Stomach (tissue), 19 donors: ENCODE measurements at places on chromosomes 13 and 19. TPM values are rescaled to one million over a fixed set of nuclear protein-coding genes. Genes with fewer than 3 reads are reported as not detected.
A peak's percentile ranks its signal among the peaks of the same experiment; 100 is the strongest.

Gene ZNF540
- 2.6 TPM for total RNA-seq

- DNase-seq: no peak
These were observed 107.6 kb downstream of the PIBF1 start for GRCh38 chr13:72889495-72889894.

GRCh38 chr13:68550330-68550729, 1320.2 kb upstream of the PCDH9 start:
- no peak for DNase-seq

GRCh38 chr13:84029396-84029795, 147.1 kb upstream of the SLITRK1 start:
- no peak for DNase-seq

DNA sequence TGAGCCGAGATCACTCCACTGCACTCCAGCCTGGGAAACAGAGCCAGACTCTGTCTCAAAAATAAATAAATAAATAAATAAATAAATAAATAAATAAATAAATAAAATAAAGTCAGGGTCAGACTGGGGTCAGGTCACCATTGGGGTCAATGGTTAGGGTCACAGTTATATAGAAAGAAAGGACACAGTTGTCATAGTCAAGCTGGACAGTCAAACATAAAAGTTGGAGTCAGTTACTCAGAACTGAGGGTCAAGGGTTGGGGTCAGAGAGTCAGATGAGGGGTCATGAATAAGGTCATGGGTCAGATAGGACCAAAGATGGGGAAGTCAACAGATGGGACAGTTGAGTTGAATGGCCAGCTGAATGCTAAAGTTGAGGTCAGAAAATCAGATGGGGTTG, 16.7 kb upstream of the EPOR start:
- DNase-seq: no peak

DNA sequence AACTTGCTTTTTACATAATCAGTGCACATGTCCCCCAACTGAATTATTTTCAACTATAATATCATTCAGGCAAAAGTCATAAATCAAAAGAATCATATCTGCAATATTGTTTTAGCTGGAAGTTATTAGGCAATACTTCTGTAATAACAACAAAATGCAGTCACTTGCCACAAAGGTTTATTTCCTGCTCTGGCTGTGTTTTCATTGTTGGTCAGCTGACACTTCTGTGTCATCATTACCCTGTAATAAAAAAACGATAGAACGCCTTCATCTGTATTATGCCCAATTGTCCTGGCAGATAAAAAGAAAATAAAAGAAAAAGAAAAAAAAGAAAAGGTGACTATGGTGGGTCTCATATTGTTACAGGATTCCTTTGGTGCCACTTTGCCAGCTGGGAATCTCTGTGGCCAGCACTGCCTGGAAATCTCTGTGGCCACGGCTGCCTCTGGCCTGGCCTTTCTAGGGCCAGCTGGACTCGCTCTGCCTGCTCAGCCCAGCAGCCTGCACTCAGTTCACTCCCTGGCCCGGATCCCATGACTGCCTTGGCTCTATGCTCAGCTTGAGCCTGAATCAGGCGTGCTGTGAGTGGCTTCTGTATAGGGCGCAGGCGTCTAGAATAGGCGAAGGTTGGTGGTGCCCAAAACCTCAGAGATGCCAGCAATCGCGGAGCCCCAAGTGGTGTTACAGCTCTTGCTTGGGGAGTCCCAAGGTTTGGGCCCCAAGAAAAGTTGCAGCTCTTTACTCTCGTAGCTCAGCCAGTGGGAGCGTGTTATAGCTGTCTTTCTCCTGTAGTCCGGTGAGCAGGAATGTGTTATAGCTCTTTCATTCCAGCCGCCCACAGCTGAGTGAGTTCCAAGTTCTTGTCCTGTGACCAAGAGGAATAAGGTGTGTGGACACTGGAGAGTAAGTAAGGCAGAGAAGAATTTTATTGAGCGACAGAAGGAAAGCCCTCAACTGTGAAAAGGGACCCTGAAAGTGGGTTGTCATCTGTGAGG, 1227.1 kb downstream of the SLITRK1 start:
- DNase-seq: no peak

DNA sequence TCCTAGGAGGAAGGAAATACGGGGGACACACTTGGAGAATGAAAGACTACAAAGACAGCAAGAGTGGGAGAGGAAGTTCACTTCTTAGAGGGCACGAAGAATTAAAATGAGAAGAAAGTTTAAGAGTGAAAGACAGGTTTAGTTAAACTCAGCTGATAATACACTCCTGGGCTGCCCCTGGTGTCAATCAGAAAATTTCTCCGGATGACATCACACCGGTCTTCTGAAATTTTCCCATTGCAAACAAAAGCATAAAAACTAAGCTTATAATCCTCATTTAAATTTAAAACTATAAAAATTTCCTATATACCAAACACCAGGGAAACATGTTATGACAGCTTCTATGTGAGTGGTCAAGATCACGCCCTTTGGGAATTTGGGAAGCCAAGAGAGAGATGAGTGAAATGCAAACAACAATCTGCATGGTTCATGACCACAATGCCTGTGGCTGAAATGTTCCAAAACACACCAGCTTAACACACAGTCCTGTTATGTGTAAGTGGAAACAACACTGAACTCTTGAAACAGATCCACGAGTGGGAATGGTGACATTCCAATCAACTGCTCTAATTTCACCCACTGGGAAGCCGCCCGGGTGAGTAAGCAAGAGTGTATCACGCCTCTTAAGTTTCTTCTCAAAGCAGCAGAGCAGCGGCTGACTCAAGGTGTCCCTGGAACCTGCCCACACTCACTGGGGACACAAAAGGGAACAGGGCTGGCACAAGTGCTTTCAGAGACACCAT, 49.0 kb downstream of the BRD4 start:
- no peak for DNase-seq

- no peak for DNase-seq
These were observed 24.2 kb downstream of the ZNF607 start for GRCh38 chr19:37695144-37695899.

DNA sequence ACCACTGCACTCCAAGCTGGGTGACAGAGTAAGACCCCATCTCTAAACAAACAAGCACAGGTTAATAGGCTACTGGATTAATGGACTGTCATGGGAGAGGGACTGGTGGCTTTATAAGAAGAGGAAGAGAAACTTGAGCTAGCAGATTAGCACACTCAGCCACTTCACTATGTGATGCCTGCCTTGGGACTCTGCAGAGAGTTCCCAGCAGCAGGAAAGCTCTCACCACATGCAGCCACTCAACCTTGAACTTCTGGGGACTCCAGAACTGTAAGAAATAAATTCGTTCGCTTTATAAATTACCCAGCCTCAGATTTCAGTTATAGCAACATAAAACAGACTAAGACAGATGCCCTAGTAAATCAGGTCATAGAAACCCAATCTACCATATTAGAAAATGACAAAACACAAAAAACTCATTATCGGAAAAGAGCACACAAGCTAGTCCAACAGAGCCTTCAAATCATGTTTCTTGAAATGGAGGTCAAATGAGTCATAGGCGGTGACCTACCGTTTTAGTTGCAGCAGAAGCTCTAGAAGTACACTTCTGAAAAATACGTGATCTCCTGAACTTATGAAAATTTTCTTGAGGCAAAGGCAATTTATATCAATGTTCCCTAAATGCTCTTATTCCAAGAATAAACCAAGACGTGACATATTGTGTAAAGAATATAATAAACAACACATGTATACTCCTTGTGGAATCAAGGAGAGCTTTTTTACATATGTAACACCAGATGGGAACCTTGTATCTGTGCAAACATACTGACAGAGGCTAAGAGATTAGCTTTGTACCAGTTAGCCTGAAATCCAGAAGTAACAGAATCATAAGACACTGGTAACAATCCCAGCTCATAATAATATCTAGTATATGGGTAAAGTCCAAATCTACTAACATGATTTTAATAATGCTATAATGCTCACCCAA, 340.9 kb upstream of the SGCG start:
- no peak for DNase-seq

Gene SLC7A1
- total RNA-seq: 29.0 TPM

DNA sequence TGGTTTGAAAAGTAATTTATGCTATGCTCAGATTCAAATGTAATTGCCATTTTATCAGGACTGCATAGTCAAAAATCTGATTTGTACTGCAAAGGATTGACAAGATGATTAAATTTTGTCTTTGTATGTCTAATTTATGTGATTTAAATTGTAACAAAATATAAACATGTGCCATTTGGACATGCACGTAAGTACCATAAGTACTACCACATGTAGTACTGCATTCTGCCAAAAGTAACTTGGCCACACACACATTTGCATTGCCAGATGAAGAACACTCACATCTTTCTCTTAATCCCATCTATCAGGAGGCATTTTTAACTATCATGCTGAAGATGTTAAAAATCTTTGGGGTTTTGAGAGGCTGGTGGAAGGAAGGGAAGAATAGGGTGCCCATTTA, 133.3 kb downstream of the KLF12 start:
- DNase-seq: no peak

- DNase-seq: no peak
These were observed 1.8 kb upstream of the LTBP4 start for GRCh38 chr19:40599331-40599901.

GRCh38 chr13:49112782-49113525, 107.2 kb upstream of the MLNR start:
- DNase-seq: no peak

Gene EPS8L1
- 303 TPM for total RNA-seq

DNA sequence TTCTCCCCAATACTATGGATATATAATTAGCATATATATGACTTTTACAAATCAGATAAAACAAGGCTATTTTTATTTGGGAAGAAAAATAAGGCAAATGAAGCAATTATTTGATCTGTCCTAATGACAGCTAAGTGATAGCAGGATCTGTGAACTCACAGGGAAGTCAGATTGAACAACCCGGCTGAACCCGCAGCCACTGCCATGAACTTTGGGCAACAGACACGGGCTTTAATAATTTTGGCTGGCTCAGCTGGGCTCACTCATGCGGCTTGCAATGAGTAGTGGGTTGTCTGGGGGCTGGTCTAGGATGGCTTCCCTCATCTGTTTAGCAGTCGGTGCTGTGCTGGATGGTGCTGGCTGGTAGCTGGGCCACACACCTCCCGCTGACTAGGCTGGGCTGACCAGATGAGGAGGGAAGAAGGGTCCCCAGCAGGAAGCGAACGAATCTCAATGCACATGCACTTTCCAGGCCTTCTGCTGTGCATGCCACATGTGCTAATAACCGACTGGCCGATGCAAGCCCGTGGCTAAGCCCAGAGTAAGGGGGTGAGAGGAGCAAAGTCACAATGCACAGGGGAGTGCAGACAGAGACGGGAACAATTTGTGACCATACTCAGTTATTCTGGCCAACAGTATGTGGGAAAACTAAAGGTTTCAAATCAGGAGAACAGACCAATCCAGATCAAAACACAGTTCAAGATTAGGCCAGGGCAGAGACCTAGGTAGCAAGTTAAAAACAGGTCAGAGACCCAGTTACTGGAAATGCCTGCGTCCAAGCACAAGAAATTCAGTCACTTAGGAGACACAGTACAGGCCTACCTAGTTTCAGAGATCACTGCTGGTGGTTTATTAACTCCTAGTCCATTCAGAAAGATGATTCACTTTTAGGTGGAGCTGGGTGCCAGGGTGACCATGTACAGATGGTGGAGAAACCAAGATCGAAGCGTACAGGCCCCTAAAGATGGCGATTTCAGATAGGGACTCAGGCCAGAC, 22.3 kb downstream of the CRYL1 start:
- no peak for DNase-seq

GRCh38 chr13:113664751-113665596, 2.0 kb upstream of the GRK1 start:
- DNase-seq: peak; percentile 80

DNA sequence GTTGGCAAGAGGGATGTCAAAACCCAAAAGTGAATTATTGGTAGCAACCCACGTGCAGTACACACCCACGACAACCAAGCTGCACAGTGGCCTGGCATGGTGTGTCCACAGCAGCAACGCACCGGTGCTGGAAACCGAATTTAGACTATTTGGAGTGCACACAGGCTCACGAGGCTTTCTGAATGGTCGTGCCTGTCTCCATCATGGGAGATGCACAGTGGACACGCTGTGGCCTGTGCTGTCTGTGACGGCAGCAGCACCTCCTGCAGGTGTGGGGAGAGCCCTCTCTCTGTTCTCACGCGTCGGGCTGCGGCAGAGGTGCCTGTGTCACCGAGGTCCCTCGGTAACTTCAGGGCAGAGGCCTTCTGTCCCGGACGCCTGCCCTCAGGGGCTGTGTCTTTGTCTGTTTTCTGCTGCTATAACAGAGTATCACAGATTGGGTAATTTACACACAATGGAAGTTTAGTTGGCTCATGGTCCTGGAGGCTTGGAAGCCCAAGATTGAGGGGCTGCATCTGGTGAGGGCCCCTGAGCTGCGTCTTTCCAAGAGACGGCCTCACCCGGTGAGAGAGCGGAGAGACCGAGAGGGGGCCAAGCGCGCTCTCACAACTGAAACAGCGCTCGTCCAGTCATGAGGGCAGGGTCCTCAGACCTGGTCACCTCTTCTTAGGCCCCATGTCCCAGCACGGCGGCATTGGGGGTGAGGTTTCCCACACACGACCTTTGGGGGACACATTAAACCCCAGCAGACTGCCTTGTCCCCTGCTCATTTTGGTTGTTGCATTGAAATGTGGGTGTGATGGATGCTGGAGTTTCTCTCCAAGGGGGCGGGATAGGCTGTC, 9.1 kb upstream of the MCF2L start:
- no peak for DNase-seq

Gene CHST8
- total RNA-seq: not detected

DNA sequence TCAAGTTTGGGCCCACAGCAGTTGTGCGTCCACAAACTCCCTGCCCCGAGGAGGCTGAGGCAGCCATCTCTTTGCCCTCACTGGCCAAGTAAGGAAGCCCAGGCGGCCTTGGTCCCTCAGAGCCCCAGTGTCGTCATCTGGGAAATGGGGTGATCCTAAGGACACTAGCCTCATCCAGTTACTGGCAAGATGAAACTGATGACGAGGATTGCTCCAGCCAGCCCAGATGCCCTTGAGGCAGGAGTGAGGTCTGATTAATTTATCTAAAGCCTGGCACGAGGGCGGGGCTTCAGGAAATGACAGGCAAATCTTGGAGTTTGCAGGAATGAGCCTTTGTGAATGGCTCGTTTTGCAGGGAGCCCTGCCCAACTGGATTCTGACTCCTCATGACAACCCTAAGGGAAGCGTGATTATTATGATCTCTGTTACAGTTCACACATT, 5.6 kb downstream of the LIPE start:
- DNase-seq: peak; percentile 50

GRCh38 chr19:35642798-35643254, 1.3 kb downstream of the ETV2 start:
- DNase-seq: peak; percentile 43

- no peak for DNase-seq
These were observed 19.5 kb downstream of the NUFIP1 start for GRCh38 chr13:44969551-44970484.

Gene KIR2DL3
- total RNA-seq: not detected
